Tibial nerve (tissue), 4 donors: ENCODE measurements at places on chromosomes 6 and 20.

GRCh38 chr6:30136570-30137286 is 788 bp downstream of the TRIM40 start:
- no peaks in the 10 kb centered on the region for H3K36me3 ChIP-seq
- DNase-seq: no peak
- H3K4me3 ChIP-seq: no peak overlapping the region
- no peaks in the 10 kb centered on the region for H3K4me1 ChIP-seq

DNA sequence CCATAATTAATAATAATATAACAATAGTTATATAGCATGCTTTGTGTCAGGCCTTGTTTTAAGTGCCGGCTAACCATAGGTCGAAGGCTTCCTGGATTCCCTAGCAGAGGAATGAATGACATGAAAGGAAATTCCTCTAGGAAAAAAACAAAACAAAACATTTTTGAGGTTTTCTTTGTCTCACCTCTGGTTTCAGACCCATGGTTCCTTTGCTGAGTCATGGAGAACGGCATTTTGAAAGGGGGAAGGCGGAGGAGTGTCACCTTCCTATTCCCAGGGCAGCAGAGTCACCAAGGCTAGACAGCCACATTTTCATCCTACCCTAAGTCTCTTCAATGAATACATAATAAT is 25.3 kb upstream of the CCND3 start:
- no peaks in the 10 kb centered on the region for H3K27me3 ChIP-seq

- no peaks in the 10 kb centered on the region for H3K4me1 ChIP-seq
- H3K4me3 ChIP-seq: no peak overlapping the region
- H3K27ac ChIP-seq: no peak overlapping the region
These were observed 186.0 kb upstream of the KCNK16 start for GRCh38 chr6:39508515-39508914.

- no peaks in the 10 kb centered on the region for H3K36me3 ChIP-seq
- no peaks in the 10 kb centered on the region for H3K27me3 ChIP-seq
These were observed 36.7 kb upstream of the ASXL1 start for GRCh38 chr20:32321390-32321789.

DNA sequence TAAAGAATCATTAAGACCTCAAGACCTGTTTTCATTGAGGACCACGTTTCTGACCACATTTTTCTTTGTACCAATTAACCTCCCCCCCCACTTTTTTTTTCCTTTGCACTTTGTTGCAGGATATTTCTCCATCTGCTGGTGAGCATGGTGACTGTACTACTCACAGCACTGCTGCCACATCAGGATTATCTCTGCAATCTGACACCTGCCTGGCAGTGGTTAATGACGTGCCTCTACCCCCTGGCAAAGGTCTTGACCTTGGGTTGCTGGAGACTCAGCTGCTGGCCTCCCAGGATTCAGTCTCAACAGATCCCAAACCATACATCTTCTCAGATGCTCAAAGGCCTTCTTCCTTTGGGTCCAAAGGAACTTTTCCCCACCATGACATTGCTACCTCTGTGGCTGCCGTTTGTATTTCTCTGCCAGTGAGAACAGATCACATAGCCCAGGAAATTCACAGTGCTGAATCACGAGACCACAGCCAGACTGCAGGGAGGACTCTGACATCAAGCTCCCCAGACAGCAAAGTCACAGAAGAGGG is 46.6 kb upstream of the EDN3 start:
- H3K36me3 ChIP-seq: no peaks in the 10 kb centered on the region
- H3K4me1 ChIP-seq: no peaks in the 10 kb centered on the region
- H3K27me3 ChIP-seq: no peaks in the 10 kb centered on the region
- DNase-seq: no peak
- no peak overlapping the region for H3K27ac ChIP-seq

DNA sequence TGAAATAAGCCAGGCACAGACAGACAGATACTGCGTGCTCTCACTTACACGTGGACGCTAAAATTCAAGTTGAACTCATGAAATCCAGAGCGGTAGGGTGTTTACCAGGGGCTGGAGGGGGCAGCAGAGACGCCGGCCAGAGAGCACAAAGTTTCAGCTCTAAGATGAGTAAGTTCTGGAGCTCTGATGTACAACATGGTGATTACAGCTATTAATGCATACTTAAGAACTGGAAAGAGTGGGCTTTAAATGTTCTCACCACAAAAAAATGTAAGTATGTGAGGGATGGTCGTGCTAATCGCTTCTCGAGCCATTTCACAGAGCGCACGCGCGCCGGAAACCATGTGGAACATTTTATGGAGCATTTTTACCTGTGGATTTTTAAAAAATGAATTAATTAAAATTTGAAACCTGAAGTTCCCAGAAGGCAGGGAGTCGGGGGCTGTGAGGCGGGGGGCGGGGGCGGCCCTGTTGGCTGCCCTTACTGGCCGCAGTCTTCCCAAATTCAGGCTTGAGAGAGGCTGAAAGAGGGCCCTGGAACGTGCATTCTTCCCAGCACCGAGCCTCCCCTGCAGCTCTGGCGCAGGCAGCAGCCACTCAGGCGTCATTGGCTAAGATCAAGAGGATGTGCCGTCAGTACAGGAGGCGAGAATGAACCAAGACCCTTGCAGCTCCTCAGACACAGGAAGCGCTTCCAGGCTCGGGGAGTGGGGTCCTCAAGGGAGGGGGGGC is 8.5 kb upstream of the SLCO4A1 start:
- H3K4me3 ChIP-seq: no peak overlapping the region
- H3K27me3 ChIP-seq: peaks cover 74% of the 10 kb centered on the region
- no peak for DNase-seq
- no peaks in the 10 kb centered on the region for H3K4me1 ChIP-seq
- no peaks in the 10 kb centered on the region for H3K36me3 ChIP-seq

GRCh38 chr6:52491203-52492069 is 71.3 kb downstream of the EFHC1 start:
- peak overlapping the region; percentile 9 for H3K4me3 ChIP-seq
- H3K27me3 ChIP-seq: no peaks in the 10 kb centered on the region
- no peak overlapping the region for H3K27ac ChIP-seq
- no peaks in the 10 kb centered on the region for H3K36me3 ChIP-seq
- DNase-seq: no peak

DNA sequence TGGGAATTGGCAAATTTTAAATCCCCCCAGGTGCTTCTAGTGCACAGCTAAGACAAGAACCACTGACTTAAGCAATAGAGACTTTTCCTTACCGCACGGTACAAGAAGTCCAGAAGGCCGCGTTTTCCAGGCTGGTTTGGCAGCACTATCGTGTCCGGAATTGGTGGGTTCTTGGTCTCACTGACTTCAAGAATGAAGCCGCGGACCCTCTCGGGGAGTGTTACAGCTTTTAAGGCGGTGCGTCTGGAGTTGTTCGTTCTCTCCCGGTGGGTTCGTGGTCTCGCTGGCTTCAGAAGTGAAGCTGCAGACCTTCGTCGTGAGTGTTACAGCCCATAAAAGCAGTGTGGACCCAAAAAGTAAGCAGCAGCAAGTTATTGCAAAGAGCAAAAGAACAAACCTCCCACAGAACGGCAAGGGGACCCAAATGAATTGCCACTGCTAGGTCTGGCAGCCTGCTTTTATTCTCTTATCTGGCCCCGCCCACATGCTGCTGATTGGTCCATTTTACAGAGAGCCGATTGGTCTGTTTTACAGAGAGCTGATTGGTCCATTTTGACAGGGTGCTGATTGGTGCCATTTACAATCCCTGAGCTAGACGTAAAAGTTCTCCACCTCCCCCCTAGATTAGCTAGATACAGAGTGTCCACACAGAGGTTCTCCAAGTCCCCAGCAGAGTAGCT is 264.5 kb downstream of the PREX1 start:
- no peaks in the 10 kb centered on the region for H3K27me3 ChIP-seq
- H3K36me3 ChIP-seq: no peaks in the 10 kb centered on the region
- no peaks in the 10 kb centered on the region for H3K4me1 ChIP-seq
- no peak for DNase-seq

DNA sequence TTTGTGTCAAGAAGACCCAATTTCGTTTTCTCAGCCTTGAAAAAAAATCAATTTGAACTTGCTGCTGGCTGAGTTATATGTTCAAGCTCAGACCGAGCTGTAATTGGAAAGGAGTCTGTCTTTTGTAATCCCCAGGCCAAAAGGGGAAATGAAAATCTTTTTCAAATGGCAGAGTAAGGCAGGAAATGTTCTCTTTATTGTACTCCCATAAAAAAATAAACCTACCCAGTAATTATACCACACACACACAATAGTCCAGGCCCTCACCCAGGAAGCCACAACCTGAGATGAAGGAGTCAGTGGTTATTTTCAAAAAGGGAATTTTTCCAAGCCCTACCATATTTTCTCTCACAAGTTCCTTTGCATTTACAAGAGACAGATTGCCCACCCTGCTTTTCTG is 45.3 kb downstream of the CLIC5 start:
- H3K27me3 ChIP-seq: no peaks in the 10 kb centered on the region
- peaks cover 57% of the 10 kb centered on the region for H3K4me1 ChIP-seq
- H3K27ac ChIP-seq: peak overlapping the region; percentile 52
- DNase-seq: no peak

DNA sequence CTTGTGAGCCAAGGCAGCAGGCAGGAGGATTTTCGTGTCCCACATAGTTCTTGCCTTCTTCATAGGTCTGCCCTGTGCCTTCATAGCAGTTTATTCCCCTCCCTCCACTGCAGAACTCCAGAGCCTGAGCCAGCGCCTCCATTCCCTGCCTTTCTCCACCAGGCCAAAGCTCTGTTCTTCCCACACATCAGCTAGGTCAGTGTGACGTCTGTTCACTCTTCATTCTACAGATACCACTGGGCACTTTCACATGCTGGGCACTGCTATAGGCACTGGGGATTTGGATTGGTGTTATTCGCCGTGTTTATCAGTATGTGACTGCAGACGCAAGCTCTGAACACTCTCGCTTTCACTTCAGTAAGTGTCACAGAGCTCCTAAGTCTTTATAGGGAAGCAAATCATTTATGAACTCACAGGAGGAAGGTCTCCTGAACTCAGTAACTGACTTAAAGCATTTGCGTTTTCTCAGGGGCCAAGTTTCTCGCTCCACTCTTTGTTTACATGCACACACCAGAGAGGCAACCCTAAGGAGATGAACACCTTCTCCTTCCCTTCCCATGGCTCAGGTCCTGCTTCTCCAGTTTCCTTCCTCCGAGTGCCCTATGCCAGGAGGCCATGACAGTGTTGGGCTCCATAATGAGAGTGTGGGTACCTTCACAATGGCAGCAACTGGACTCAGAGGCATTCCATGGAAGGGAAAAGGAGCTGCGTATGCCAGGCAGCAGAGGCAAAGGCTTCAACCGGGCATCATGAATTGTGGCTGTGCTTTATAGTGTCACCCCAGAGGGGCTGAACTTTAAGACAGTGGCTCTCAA is 6.3 kb upstream of the APMAP start:
- peaks cover 39% of the 10 kb centered on the region for H3K4me1 ChIP-seq
- no peaks in the 10 kb centered on the region for H3K27me3 ChIP-seq
- no peak for DNase-seq
- no peak overlapping the region for H3K27ac ChIP-seq
